Astrocyte (in vitro differentiated cells and primary cell): ENCODE measurements at places on chromosomes 7 and 10.

- no peak for DNase-seq
These were observed 113.3 kb downstream of the GNAI1 start for GRCh38 chr7:80247891-80248290.

GRCh38 chr7:81857385-81857784 is 87.5 kb upstream of the HGF start:
- DNase-seq: no peak

DNA sequence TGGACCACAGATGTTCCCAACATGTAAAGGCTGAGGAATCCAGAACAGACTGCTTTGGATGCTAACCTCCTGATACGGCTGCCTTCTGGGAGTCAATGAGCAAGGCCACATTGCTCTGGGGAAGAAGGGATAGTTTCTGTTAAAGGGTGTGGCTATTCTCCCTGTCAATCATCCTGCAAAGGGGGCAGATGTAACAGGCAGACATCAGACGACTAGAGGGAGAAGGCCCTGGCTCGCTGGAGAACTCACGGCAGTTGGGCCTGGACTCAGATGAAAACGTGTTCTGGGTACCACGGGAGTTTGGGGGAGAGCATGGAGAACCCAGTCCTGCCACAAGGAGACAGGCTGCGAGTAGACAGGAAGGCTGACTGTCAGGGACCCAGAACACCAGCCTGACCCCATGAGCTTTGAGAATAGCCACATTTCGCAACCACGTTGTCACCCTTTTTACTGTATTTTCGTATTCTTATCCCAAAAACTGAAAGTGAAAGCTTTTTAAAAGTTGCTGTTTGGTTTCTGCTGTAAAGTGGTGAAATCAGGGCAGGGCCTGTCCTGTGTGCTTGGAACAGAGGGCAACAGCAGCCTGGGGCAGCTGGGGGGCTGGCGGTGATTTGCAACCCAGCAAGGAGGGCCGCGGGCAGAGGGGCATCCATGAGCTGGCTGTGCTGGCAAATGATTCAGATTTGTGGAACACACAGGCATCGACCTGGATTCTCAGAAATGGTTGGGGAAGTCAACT is 95.3 kb downstream of the MYOF start:
- DNase-seq: no peak

DNA sequence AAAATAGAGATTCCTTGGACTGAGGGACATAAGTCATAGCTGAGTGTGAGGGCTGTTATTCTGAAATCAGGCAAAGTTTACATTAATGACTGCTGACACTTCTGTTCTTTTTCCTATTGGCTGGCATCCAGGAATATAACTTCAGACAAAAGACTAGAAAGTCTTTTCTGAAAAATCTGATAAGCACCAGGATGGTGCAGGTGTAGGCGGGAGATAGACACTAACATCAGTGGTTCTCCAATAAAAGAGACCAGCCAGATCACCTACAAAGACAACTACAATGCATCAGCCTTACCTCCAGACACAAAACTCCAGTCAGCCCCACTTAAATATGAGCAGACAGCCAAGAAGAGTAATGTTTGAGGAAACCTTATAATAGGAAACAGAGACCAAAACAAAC is 168.3 kb upstream of the LRGUK start:
- DNase-seq: no peak

DNA sequence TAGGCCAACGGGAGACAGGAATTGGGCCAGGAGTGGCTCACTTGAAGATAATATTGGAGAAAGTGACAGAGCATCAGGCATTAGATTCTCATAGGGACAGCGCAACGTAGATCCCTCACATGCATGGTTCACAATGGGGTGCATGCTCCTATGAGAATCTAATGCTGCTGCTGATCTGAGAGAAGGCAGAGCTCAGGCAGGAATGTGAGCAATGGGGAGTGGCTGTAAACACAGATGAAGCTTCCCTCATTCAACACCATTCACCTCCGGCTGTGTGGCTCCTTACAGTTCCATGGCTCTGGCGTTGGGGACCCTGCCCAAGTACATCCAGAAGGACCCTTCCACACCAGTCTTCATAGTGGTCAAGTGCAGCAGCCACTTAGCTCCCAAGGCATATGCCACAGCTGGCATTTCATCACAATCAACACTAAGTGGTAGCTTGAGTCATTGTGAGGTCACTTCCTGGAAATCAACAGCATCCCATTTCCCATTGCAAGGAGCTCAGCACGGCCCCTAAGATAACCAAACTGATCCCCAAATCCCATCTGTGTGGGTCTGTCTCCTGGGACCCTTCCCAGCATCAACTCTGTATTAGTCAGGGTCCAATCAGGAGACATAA is 174.5 kb downstream of the TPST1 start:
- peak; percentile 18 for DNase-seq

GRCh38 chr10:113967126-113967525 is 76.5 kb upstream of the ADRB1 start:
- no peak for DNase-seq

DNA sequence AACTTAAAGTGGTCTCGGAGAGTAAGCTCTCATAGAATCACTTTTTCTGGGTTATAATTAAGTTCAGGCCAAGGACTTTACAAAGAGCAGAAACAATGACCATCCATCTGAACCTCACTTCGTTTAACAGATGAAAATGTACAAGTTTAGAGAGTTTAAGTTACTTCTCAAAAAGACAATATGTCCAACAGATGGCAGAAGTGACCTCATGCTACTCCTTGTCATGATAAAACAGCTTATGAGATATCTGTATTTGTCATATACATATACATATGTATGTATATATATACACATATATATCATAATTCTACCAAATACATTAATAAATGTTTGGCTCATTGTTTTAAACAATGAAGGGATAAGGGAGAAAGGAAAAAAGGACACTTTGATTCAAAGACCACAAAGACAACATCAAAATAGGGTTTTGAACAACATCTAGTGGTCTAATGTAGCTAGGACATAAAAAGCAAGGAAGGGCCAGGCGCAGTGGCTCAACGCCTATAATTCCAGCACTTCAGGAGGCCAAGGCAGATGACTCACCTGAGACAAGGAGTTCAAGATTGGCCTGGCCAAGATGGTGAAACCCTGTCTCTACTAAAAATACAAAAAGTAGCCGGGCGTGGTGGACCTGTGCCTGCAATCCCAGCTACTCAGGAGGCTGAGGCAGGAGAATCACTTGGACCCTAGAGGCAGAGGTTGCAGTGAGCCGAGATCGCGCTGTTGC is 17.8 kb downstream of the NAPEPLD start:
- no peak for DNase-seq

DNA sequence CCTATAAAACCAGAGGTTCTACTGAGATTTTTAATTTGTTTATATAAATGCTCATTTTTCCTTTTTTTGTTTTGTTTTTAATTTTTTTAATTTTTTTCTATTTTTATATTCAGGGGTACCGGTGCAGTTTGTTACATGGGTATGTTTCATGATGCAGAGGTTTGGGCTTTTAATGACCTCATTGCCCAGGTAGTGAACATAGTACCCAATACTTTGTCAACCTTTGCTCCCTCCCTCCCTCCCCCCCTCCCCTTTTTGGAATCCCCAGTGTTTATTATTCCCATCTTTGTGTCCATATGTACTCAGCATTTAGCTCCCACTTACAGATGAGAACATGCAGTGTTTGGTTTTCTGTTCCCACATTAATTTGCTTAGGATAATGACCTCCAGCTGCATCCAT is 94.4 kb upstream of the NEBL start:
- no peak for DNase-seq

DNA sequence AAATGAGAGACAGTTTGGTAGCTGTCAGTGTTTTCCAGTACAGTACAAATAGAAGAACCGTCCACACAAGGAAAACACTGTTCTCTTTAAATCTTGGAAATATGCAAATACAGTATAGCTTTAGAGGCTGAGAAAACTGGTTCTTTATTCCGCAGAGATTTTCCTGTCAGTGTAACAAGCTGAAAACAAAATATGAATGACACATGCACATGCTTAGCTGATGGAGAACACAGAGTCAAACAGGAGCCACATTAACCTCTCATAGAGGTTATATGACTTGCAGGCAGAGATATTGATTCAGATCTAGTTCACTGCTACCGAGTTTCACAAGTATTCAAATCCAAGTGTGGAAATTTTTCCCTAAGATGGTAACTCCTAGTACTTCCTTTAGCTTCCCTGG is 135.2 kb upstream of the C1QL3 start:
- DNase-seq: no peak

DNA sequence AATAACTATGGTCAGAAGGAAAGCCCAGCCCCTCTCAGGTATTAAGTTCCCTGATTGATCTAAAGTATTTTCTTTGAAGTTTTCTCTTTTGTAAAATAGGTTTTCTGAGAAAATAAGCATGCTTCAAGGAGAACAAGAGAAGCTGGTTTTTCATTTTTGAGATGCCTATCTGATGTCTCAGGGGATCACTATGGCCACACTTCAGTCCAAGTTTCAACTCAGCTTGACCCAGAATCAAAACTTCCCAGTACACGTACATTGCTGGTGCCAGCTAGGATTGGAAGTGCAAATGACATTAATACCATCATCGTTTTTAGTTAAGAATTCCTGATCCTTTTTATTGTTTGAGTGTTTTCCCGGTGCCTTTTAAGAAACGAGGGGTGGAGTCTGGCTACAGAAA is 7.2 kb downstream of the ITIH5 start:
- peak; percentile 9 for DNase-seq

DNA sequence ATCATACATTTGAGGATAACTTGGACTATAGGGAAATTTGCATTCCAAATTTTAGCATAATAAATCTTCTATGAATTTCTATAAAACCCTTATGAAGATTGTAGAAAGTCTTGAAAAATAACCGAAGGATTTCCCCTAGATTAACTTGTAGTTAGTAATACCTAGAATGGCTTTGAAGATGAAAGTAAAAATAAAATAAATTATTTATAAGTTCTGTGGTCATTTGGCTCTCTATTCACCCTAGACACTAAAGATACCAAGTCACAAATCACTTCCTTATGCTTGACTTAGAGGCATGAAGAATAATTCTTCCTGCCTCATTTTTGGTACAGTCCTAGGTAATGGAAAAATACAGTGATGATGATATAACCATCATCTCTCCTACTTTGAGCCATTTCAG is 79.3 kb downstream of the CSTF2T start:
- no peak for DNase-seq

DNA sequence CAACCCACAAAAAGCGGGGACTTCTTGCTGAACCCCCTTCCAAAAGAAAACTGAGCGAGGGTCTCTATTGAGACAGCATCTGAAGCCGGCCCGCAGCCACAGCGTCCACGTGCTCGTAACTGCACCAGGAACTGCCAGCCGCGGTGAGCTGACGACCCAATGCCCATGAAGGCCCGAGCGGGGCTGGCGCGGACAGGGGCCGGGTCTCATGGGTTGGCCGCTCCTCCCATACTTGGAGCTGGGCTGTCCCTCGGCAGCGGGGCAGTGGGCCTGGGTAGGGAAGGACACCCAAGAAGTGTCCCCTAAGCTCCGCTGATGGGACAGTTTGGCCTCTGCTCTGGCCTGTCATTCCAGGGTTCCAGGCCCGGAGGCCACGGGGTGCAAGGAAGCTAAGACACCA is 22.3 kb downstream of the CYP2W1 start:
- DNase-seq: no peak

GRCh38 chr7:1149351-1149794 is 10.6 kb downstream of the ZFAND2A start:
- DNase-seq: no peak

DNA sequence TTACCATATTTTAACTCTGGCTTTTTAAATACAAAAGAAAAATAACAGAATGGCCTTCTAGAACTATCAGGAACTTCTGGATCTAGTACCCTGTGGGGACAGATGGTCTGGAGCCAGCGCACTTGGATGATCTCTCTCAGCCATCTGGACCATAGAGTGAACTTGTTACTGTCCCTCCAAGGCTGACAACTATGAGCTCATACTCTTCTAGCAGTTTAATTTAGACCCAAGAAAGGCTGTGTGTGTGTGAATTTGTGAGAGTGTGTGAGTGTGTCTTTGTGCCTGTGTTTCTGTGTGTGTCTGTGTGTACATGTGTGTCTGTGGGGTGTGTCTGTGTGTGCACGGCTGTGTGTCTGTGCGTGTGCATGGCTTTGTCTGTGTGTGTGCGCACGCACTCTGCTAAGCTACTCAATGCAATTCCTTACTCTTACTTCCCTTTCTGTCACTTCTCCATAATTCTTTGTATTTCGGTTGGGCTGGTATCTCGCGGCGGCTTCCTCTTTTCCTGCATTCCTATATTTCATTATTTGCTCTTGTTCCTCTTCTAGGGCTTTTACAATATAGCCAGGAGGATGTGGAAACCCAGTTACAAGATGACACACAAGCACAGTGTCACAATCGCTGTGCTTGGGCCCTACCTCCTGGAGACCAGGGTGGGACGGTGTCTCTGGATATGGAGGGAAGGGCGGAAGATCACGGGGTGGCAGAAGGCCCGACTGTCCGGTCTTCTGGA is 51.9 kb downstream of the IKZF1 start:
- no peak for DNase-seq

DNA sequence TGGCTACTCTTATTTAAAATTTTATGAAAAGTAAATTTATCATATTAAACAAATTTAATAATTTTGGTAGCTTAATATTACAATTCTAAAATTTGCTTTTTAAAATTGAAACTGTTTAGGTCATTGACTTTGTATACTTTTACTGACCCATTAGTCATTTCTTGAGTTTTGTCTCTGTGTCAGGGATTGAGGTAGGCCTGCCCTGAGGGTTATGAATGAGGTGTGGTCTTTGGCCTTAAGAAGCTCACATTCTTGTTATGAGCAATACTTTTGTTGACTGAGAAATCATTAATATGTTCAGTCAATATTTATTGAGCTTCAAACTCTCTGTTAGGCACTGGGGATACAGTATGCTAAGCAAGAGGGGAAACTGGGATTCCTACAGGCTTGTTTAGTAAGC is 47.0 kb upstream of the RPA3 start:
- DNase-seq: no peak

DNA sequence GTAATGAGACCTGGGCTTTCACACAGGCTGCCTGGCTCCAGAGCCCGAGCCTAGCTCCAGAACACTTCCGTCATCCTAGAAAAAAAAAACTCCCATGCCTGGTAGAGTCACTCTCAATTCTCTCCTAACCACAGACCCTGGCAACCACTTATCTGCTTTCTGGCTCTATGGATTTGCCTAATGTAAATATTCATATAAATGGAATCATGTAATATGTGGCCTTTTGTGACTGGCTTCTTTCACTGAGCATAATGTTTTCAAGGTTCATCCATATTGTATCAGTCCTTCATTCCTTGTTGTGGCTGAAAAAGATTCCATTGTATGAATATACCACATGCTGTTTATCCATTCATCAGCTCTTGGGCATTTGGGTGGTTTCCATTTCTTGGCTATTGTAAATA is 167.7 kb upstream of the MKLN1 start:
- DNase-seq: peak; percentile 78

DNA sequence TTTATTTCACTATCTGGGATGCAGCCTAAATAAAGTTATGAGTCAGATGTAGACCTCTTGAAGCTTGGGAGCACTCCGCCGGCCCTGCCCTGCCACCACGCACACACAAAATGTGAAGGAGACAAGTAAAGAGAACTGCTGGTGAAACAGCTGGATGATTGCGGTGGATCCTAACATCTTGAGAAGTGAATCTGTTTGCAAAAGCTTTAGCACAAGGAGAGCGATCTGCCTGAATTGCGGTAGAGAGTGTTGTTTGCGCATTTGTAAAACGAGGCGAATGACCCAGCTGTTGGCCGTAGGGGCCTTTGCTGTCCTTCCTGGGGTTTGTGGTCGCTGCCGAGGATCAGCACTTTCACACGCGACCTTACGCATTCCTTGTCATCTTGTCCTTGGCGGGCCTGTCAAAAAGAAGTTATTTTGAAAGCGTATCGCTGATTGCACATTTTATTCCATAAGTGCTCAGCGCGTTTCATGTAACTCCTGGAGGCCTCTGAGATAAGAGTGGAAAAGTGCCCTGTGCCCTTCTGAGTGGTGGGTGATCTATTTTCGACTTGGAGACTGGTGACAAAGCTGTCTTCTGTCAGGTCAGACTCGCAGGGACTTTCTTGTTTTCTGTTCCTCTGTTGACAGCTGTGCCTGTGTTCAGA is 40.8 kb downstream of the RBM20 start:
- DNase-seq: peak; percentile 57
